Activated gamma-delta T cell treated with Interleukin-2 at 50 U/mL for 16 hours (primary cell): ENCODE measurements at places on chromosomes 3 and 15.

GRCh38 chr3:45547764-45548680 is 46.5 kb upstream of the LIMD1 start:
- DNase-seq: no peak

GRCh38 chr15:54547491-54547890 is 569.2 kb downstream of the UNC13C start:
- no peak for DNase-seq

- no peak for DNase-seq
Measured at GRCh38 chr15:28093752-28094535, 5.2 kb downstream of the OCA2 start.

DNA sequence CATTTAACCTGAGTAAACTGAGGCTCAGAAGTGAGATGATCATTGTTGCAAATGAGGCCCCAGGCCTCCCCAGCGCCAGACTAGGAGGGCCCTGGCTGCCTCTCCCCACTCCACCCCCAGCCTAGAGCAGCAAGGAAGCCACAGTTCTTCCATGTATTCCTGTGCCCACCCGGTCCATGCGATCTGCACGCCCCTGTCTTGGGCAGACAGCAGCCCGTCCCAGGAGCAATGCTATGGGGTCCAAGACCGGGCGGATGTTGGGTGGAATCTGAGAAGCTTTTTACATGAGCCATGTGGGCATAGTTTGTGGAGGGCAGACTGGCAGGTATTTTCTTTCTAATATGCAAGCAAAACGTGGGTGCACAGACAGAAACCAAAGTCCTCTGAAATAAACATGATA is 15.1 kb downstream of the SH2D7 start:
- no peak for DNase-seq

DNA sequence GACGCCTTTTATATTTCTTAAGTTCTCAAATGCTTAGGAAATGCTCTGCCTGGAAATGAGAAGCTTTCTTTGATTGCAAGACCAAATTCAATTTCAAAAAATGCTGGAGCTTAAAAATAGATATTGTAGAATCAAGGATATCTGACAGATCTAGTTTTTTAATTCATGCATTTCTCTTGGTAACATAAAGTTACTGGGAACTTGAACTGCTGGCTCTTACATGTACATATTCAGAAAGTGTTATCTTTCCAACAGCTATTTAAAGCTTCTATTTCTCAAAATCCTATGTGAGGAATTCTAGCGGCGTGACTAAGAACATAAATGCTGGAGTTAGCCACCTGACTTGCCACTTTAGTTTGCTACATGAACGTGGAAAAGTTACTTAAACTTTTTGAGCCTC is 109.3 kb downstream of the C3orf38 start:
- DNase-seq: no peak

DNA sequence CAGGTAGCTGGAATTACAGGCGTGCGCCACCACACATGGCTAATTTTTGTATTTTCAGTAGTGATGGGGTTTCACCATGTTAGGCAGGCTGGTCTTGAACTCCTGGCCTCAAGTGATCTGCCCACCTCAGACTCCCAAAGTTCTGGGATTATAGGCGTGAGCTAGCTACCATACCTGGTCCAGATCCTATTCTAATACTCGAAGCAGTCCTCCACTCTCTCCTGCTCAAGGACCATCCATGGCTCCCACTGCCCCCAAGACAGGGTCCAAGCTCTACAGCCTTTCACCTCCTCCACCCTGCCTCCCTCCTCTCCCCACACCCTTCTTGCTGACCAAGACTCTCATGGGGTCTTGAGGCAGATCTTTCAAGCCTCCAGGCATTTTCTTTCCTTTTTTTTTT is 12.6 kb upstream of the GRIP2 start:
- DNase-seq: no peak

GRCh38 chr3:25532431-25533162 is 104.5 kb downstream of the RARB start:
- DNase-seq: no peak

DNA sequence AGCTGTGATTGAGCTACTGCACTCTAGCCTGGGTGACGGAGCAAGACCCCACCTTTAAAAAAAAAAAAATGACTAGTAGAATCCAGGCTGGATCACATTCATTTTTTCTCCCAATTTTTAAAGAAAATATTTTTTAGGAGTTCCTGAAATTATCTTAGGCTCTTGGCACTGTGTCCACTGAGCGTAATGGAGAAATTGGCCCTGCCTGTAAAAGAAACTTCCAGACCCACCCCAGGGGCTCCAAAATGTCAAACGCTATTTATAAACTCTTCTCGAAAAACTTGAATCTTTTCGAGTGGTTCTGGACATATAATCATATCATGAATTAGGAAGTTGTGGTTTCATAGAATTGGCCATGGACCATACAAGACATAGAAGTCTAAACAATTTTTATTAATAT is 300.2 kb upstream of the RGMA start:
- no peak for DNase-seq

- no peak for DNase-seq
Measured at GRCh38 chr3:171255236-171255806, 204.9 kb downstream of the TNIK start.

DNA sequence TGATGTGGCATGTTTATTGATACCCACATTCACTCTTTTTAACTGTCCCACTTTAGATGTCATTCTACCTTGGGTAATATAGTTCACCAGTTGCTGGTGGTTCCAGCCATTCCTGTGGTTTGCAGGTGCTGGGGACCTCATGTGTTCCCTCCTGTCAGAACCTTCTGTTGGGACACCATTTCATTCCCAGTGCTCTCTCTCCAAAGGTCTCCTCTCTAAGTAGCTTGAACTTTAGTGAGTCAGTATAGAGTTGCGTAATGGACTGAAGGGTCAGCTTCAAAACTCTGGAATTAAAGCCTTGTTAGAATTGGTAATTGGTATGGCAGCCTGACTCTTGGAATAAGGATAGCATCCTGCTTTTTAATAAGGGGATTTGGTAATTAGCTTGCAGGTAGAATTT is 108.5 kb downstream of the PLCL2 start:
- DNase-seq: no peak

DNA sequence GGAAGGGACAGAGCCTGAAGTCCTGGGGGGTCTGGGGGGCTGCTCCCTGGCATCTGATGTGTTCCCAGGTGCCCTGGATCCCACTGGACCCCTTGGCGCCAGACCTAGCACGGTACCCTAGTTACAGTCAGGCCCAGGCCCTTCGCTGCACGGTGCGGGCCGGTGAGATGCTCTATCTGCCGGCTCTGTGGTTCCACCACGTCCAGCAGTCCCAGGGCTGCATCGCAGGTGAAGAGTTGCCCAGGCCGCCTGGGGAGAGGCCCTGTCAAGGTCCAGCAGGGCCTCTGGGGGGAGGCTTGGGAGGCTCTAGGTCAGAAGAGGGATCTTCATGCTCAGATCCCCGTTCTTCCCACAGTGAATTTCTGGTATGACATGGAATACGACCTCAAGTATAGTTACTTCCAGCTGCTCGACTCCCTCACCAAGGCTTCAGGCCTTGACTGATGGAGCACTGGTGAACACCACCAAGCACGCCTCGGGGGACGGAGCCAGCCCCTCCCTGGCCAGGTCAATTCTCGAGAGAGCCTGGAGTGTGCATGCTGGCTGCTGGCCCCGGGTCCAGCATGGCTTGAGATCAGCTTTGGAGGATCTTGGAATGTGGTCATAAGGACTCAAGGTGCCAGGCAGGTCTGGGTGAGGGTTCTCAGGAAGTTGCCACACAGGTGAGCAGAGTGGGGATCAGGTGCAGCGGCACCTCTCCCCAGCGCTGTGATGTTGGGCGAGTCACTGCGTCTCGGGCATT is 1.8 kb upstream of the PLA2G4B start:
- no peak for DNase-seq

DNA sequence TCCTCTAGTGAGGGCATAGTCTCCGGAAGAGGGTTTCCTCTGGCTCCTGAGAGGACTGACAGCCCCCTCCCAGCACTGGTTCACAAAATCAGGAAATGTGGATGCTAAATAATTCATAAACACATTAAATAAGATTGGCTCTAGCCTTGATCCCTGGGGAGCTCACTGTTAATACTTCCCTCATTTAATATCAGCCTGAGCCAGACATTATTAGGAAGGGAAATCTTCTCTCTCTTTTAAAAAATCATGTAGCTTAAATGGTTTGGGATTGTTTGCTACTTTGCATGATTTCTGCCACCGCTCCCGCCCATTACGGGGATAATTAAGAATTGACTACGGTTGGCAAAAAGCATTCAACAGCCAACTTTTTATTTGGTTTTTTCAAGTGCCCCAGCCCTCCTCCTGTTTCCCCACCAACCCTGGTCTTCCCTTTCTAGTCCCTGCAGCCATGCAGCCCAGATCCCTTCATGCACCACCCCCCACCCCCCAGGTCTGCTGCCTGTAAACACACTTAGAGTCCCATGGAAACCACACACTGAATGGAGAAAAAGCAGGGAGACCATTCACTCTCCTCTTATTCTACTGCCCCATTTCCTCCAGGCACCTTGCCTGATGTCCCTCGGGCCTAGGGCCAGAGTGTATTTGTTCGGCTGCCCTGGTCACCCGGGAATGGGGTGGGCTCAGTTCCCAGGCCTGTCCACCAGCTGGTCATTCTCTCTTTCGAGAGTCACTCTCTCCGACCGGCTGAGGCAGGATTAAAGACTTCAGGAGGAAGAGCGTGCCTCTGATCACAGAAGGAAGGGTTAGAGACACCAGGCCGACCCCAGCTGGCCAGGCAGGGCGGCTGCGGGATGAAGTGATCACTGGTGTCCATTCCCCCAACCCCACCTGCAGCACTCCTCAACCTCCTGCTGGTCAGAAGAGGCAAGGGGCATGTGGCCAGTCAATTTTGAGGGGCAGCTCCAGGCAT is 45.1 kb downstream of the SEMA5B start:
- no peak for DNase-seq

GRCh38 chr3:39587113-39587512 is 119.6 kb downstream of the MOBP start:
- DNase-seq: no peak
